ENCODE measurements at places on chromosomes 12 and 14. TPM values are rescaled to one million over a fixed set of nuclear protein-coding genes. Genes with fewer than 3 reads are reported as not detected.

GRCh38 chr12:4003576-4003975 lies 130.4 kb upstream of the PARP11 start:
- no peaks in the 10 kb centered on the region for H3K4me1 ChIP-seq
- no peak for DNase-seq
- H3K27me3 ChIP-seq: no peaks in the 10 kb centered on the region
- H3K36me3 ChIP-seq: no peaks in the 10 kb centered on the region

GRCh38 chr12:131991816-131992430 lies 42.2 kb downstream of the EP400 start:
- no peak overlapping the region for H3K4me3 ChIP-seq
- H3K27me3 ChIP-seq: no peaks in the 10 kb centered on the region
- DNase-seq: no peak
- peaks cover 45% of the 10 kb centered on the region for H3K36me3 ChIP-seq
- no peak overlapping the region for H3K27ac ChIP-seq

GRCh38 chr12:129911428-129912049 lies 7.7 kb upstream of the TMEM132D start:
- no peaks in the 10 kb centered on the region for H3K4me1 ChIP-seq
- H3K27me3 ChIP-seq: peaks cover 14% of the 10 kb centered on the region
- no peak overlapping the region for H3K4me3 ChIP-seq
- no peak overlapping the region for H3K27ac ChIP-seq

SCN8A gene
- 0.42 TPM for total RNA-seq
